Psoas muscle (tissue), 8 donors: ENCODE measurements at places on chromosomes 5 and 9.

- H3K4me3 ChIP-seq: no peak overlapping the region
- no peak overlapping the region for H3K27ac ChIP-seq
- no peaks in the 10 kb centered on the region for H3K27me3 ChIP-seq
- no peak for DNase-seq
- no peaks in the 10 kb centered on the region for H3K36me3 ChIP-seq
Observed at GRCh38 chr5:56183506-56183905, 49.6 kb downstream of the ANKRD55 start.

DNA sequence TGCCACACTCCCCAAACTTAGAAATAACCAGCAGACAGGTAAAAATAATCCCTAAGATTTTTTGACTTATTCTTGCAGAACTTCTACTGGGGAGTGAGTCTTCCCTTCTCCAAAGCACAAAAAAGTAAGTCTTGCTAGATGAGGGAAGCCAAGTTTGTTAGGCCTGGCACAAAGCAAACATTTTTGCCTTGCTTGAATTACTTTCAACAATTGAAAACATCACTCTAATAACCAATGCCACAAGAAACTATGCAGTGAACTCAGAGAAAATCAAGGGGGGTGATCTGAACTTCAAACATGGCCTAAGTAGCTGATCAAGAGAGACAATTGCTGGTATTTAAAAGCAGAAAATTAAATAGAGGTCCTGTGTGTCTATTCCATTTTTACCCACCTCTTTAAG is 123.6 kb upstream of the SLC1A3 start:
- no peaks in the 10 kb centered on the region for H3K36me3 ChIP-seq
- no peak overlapping the region for H3K27ac ChIP-seq
- DNase-seq: no peak
- H3K4me3 ChIP-seq: no peak overlapping the region
- no peaks in the 10 kb centered on the region for H3K4me1 ChIP-seq

GRCh38 chr5:3542158-3542557 is 53.5 kb upstream of the IRX1 start:
- no peak overlapping the region for H3K4me3 ChIP-seq
- H3K27me3 ChIP-seq: no peaks in the 10 kb centered on the region
- H3K27ac ChIP-seq: no peak overlapping the region
- no peaks in the 10 kb centered on the region for H3K36me3 ChIP-seq
- H3K4me1 ChIP-seq: no peaks in the 10 kb centered on the region
- DNase-seq: no peak

GRCh38 chr9:83209188-83209731 is 146.3 kb upstream of the RASEF start:
- no peak overlapping the region for H3K4me3 ChIP-seq
- H3K4me1 ChIP-seq: no peaks in the 10 kb centered on the region
- no peaks in the 10 kb centered on the region for H3K27me3 ChIP-seq
- no peak for DNase-seq
- no peak overlapping the region for H3K27ac ChIP-seq

- H3K36me3 ChIP-seq: no peaks in the 10 kb centered on the region
- H3K4me3 ChIP-seq: no peak overlapping the region
- DNase-seq: no peak
- no peak overlapping the region for H3K27ac ChIP-seq
- peaks cover 2% of the 10 kb centered on the region for H3K27me3 ChIP-seq
Observed at GRCh38 chr5:141777711-141778110, 95.7 kb upstream of the ARAP3 start.
